NCI-H2029 (cell line): ENCODE measurements at places on chromosomes 11 and 22.

GRCh38 chr11:1785749-1786413 lies 22.2 kb upstream of the CTSD start:
- DNase-seq = no peak

DNA sequence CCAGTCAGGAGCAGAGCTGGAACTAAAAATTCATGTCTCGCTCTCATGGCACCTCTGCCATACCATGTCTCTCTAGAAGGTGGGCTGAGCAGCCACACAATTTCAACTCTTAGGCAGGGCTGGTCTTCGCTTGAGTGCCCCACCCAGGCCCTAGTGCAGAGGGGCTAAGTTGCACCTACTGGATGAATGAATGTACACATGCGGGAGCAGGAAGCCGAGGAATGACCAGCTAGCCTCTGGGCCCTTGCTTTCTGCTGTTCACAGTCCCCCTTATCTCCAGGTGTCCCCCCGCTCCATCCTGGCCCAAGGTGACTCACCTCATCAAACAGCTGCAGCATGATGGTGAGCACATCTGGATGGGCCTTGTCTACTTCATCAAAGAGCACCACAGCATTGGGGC lies 57.5 kb upstream of the PHOX2A start:
- DNase-seq = no peak

GRCh38 chr11:27028561-27028965 lies 12.1 kb upstream of the BBOX1 start:
- no peak for DNase-seq

DNA sequence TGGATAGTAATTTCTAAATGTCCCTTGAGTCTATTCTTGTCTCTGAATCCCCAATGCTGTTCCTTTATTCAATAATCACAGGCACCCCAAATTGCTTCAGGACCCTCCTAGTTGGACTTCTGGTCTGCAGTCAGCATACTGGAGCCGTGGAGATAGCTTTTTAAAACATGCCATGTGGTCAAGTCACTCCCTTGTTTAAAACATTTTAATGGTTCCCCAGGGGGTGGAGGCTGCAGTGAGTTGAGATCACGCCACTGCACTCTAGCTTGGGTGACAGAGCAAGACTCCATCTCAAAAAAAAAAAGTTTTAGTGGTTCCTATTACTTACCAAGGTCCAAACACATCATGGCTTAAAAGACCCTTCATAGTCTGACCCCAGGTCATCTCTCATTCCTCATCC lies 220.3 kb downstream of the ADAMTS15 start:
- DNase-seq = no peak

DNA sequence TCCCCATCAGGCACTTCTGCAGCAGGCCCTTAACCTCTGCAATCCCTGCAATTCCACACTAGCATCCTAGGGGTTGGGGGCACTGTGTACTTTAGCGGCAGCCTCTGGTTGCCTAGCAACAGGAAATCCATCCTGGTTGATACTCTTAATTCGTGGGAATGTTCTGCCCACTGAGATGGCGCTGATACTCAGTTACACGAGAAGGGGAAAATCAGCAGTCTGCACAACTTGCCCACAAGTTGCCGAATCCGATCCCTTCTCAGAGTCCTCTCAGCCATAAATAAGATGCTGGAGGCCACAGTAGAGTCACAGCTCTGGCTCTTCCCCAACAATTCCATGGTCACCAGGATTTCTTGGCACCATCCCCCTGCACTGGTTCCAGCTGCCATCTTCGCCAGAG lies 57.6 kb upstream of the CRYBB3 start:
- DNase-seq = no peak

GRCh38 chr22:30408388-30409102 lies 11.7 kb downstream of the SEC14L2 start:
- no peak for DNase-seq

DNA sequence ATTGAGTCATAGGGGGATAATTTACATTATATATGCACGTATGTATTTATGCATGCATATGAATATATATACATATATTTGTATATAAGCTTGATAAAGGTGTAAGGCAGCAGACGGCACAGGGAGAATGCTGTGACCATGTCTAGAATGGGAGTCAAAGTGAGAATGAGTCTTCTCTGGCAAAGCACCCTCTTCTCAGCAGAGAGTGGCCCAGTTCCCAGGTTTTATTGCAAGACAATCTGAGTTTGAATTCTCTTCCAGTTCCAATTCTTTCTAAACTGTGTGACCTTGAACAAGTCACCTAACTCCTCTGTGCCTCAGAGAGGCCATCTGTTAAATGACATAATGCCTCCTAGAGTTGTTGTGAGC lies 13.8 kb downstream of the EHF start:
- DNase-seq = no peak
